ENCODE measurements at places on chromosomes 16 and 17.
A peak's percentile ranks its signal among the peaks of the same experiment; 100 is the strongest.

- DNase-seq: no peak
These were observed 797 bp downstream of the GRB7 start for GRCh38 chr17:39738568-39738901.

- DNase-seq: no peak
These were observed 11.8 kb downstream of the GPRC5C start for GRCh38 chr17:74443516-74444296.

- no peak for DNase-seq
These were observed 304.4 kb downstream of the SEC14L1 start for GRCh38 chr17:77444984-77445759.

GRCh38 chr16:53126390-53126789 lies 71.6 kb downstream of the CHD9 start:
- DNase-seq: no peak

GRCh38 chr16:57169327-57169726 lies 16.5 kb downstream of the PSME3IP1 start:
- peak; percentile 84 for DNase-seq

GRCh38 chr16:11372829-11373306 lies 27.6 kb downstream of the RMI2 start:
- no peak for DNase-seq
